NCI-H2171 treated with DMSO at 0.1 percent for 48 hours (cell line): ENCODE measurements at places on chromosomes 7 and 10.

DNA sequence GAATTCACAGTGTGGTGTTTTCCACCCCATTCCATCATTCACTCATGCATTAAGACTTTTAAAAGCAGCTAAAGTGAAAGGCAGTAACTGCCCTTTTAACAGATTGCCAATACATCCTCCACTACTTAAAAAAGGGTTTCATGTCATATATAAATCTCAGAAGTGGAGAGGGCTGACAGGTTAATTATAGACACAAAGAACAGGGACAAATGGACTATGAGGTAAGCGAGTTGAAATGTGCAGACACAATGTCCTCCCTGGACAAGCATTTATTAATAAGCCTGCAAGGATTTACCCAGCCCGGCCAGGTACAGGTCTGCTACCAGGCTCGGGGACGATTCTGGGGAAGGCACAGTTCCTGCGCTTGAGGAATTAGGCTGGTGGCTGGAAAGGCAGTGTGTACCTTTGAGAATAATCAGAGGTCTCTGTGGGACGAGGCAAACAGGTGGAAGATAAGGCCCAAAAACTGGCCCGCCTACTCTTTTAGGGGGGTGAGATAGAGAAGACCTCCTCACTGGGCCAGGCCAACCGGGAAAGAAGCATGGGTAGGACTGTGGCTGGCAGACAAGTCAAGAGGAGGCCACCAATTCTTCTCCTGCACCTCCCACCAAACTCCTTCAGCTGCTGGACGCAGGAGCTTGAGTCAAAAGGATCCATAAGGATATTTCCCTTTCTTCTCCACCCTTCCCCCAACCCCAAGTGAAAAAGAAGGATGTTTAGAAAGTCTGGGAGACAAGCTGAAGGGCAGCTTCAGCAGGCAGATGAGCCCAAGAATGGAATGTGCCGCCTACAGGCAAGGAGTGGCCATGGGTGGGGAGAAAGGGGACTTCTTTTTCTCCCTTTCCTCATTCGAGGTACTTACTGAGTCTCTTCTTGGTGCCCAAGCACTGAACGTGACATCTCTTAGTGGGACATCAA lies 1.5 kb downstream of the PDLIM1 start:
- no peak for DNase-seq

- no peak for DNase-seq
Observed at GRCh38 chr7:95220328-95220727, 104.0 kb downstream of the PON1 start.

DNA sequence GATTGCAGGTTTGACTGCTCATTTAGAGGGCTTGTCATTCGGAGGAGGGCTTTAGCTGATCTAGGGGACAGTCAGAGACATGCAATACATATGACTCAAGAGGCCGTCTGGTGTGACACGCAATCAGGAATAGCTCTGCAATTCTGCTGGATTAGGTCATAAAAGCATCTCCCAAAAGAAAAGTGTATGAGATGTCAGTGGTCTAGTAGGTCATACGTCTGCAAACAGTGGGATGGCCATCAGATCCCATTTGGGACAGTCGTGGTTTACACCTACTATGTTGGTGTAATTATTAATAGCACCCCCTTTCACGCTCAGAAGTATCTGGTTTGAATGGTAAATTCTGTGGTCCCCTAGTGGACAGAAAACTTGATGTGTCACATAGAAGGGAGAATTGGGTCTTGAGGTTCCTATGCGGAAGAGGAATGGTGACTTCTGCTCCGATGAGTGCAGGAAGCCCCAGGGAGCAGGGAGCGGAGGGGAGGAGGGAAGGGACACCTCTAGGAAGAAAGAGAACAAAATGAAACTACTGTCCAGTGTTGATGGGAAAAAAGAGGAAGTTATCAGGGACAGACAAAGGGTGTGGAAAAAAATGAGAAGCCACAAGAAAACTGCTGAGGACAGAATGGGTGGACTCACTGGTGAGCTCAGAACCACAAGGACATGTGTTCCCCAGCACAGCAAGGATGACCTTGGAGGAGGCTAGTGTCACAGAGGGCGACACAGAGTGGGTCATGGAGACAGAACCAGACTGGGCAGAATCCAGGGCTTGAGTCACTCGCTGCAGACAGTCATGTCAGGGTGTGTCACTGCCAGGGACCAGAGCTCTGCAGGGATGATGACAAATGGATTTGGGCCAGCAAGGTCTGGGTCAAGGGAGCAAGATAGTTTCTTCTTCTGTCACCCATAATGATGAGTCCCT lies 59.9 kb downstream of the MAP3K8 start:
- no peak for DNase-seq

DNA sequence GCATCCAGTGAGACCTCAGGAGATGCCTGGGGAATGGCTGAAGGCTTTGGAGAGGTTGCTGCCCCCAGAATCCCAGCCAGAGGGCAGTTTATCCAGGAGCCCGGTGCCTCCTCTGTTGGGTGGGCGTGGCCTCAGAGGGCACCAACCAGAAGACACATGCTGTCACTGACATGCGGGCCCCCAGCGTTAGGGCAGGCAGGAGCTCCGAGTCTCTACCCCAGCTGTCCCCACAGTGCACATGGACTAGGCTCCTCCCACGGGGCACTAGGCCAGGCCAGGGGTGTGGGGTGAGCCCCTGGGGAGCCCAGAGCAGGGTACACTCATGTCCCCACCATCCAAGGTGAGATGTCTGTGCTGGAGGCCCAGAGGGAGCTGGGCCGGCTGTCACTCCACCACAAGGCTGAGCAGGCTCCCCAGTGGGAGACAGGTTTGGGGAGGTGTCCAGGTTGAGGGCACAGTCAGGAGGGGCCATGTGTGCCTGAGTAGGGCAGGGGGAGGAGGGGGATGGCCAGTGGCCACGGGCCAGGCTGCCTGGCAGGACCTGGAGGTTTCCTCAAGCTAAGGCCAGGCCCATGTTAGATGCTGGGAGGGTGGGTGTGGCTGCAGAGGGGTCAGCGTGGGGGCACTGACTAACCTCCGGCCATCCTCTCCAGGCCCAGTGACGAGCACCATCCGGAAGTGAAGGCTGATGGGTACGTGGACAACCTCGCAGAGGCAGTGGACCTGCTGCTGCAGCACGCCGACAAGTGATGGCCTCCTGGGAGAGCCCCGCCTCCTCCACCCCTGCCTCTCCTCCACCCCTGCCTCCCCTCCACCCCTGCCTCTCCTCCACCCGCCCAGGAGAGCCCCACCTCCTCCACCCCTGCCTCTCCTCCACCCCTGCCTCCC lies 131.3 kb downstream of the FAM53B start:
- DNase-seq = peak; percentile 22

DNA sequence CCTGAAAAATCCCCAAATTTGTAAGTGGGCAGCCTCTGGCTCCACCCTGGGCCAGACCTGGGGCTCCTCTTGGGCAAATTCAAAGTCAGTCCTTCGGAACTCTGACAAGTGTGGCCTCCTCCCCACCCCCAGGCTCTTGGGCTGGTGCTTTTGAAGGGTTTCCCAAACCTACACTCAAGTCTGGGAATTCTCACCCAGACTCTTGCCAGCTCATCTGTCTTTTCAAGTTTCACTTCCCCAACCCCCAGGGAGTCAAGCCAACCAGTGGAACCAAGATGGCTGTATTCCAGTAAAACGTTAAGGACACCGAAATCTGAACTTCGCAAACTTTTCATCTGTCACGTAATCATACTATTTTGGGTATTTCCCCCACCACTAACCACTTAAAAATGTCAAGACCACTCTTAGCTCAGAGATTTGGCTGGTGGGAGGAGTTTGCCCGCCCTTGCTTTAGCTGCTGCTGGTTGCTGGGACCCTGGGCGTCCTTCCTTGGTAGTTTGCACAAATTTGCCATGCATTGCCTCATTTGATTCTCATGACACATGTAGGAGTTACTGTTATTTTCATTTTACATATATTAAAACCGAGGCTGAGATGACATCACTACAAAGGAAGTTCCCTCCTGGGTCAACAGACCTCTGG lies 1.7 kb upstream of the MYO1G start:
- no peak for DNase-seq

DNA sequence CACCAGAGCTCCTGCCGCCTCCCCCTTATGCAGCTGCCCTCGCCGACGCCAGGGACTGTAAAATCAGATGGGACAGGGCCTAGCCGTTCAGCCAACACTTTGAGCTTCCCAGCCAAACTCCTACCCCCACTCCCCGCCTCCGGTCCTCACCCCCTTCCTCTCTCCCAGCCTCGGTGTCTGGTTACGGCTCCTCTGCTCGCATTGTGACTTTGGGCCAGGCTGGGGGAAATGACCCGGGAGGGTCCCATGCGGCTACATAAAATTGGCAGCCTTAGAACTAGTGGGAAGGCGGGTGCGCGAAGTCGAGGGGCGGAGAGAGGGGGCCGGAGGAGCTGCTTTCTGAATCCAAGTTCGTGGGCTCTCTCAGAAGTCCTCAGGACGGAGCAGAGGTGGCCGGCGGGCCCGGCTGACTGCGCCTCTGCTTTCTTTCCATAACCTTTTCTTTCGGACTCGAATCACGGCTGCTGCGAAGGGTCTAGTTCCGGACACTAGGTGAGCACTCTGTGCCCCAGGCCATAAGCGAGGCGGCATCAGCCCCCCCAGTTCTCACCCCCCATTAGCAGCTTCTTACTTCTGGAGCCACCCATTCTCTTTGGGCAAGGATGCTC lies at the start of gene KAZALD1:
KAZALD1 (plus strand) TSS at position 366 of the 608 bp plus-strand sequence. CDS start 604 bp downstream, outside the sequence.
- peak; percentile 51 for DNase-seq

DNA sequence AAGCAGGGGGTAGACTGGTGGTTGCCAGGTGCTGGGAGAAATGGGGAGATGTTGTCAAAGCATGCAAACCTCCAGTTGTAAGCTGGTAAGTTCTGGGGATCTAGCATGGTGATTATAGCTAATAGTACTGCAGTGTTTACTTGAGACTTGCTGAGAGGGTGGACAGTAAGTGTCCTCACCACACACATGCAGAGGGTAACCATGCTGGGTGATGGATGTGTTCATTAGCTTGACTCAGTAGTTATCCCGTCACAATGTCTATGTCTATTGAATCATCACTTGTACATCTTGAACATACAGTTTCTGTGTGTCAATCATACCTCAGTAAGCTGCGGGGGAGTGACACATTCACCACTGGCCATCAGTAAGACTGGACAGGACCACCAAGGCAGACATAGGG lies 42.1 kb downstream of the GSDME start:
- DNase-seq = no peak

DNA sequence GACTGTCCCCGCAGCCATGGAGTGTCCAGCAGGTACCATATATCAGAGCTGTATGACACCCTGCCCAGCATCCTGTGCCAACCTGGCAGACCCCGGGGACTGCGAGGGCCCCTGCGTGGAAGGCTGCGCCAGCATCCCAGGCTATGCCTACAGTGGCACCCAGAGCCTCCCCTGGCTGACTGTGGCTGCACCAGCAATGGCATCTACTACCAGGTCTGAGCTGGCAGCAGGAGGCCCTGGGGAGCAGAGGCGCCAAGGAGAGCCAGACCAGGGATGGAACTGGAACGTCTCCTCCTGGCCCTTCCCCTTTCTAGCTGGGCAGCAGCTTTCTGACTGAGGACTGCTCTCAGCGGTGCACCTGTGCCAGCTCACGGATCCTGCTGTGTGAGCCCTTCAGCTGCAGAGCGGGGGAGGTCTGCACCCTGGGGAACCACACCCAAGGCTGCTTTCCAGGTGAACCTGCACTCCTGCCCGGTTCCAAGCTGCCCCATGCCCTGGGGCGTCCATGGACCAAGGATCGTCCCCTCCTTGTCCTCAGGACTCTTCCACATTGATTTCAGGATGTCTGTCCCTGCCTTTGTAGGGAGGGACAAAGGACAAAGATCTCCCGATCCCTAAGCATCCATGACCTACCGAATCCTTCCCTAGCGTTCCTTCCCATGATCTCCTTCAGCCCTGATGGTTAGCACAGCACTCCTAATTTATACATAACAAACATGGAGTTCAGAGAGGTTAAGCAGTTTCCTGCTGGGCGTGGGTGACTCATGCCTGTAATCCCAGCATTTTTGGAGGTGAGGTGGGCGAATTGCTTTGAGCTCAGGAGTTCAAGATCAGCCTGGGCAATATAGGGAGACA lies 33.3 kb downstream of the EPHB4 start:
- no peak for DNase-seq

DNA sequence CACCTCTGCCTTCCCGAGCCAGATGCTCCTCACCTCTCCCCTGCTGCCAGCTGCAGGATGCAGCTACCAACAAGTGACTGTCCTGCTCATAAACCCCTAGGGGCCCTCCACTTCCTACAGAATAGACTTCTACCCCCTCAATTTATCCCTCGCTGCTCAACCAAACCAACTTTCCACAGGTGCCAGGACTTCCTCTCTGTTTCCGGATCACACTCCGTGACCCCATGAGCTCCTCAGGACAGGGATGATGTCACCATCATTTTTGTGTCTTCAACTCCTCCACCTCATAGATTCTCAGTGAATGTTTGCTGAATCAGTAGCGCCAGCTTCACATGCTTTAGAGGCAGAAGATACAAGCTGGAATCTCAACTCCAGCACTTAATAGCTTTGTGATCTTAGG lies 25.8 kb upstream of the ADRB1 start:
- DNase-seq = no peak

DNA sequence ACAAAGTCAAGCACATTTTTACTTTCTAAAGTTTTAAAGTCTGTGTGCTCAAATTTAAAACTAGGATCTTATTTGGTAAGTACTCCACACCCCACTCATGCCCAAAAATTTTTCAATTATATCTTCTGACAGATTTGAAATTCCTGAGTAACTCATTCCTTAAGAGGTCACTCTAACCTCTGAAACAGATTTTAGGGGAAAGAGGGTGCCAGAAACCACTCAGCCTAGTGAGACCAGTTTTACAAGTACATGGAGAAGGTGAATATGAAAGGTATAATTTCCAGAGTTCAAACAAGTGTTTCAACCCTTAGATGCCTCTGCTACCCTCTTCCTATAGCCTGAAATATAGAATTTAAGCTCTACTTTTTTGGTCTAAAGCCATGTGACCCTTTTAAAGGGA lies 79.2 kb downstream of the C7orf25 start:
- no peak for DNase-seq

- peak; percentile 54 for DNase-seq
Observed at GRCh38 chr7:45459476-45459875, 114.7 kb upstream of the ADCY1 start.

DNA sequence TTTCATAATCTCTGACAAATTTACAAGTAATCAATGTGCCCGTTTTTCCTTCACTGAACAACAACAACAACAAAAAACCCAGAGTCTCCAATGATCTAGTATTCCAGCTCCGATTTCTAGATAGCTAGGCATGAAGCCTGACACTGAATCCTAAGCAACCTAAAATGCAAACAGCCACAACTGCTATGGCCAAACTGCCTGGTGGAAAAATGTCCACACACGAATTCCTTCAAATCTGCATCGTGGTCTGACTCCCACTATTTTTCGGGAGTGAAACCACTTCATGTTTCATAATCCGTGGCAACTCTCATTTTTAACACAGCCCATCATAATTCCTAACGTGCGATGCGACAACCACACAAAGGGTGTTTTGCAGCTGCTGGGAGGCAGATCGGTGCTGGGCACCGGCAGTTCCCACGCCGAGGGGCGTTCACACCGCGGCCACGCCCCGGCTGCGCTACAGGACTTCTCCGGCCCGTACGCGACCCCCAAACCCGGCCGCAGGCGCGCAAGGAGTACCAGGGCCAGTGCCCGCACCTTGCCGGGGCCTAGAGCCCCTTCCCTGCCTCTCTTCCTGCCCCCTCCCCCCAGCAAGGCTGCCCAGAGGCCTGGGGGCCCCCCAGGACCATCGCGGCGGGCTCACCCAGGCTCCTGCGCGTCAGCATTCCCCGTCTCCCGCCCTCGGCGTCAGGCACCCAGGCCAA lies 814 bp downstream of the RUFY2 start:
- peak; percentile 36 for DNase-seq

GRCh38 chr10:69668721-69669120 lies 38.7 kb downstream of the FAM241B start:
- no peak for DNase-seq

- DNase-seq = no peak
Observed at GRCh38 chr7:20444030-20444800, 113.5 kb downstream of the ITGB8 start.
